ENCODE measurements at places on chromosomes 1 and 21.

DNA sequence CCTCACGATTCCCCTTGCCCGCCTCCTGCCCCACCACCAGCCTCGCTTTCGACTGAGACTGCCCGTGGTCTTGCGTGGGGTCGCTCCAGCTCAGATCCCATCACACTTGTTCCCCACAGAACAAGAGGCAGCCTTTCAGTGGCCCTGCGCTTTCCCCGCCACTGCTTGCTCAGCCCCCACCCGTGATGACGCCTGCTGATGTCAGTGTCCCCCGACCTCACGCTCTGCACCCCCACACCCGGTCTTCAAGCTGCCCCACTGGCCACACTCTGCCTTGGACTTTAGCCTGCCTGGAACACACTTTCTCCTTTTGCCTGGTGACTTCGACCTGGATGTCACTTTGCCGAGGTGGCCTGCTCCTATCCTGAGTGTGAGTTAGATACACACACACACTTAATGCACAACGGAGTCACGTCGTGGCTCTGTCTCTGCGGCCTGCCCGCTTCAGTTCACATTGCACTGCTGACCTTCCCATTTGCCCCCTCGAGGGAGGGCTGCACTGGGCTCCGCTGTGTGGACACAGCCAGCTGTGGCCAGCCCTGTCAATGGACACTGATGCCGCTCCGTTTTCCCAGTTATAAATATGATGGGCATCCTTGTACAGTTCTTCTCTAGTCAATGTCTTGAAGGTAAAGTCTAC, 13.0 kb downstream of the AGPAT3 start:
- no peaks in the 10 kb centered on the region for H3K27me3 ChIP-seq
- no peak overlapping the region for H3K4me3 ChIP-seq
- no peak overlapping the region for H3K27ac ChIP-seq
- H3K4me1 ChIP-seq, result peaks cover 21% of the 10 kb centered on the region
- no peak for DNase-seq

GRCh38 chr1:232381394-232382100, 248.4 kb downstream of the SIPA1L2 start:
- no peak for DNase-seq
- no peaks in the 10 kb centered on the region for H3K27me3 ChIP-seq
- H3K36me3 ChIP-seq, result no peaks in the 10 kb centered on the region
- H3K27ac ChIP-seq, result no peak overlapping the region
- H3K4me3 ChIP-seq, result no peak overlapping the region

DNA sequence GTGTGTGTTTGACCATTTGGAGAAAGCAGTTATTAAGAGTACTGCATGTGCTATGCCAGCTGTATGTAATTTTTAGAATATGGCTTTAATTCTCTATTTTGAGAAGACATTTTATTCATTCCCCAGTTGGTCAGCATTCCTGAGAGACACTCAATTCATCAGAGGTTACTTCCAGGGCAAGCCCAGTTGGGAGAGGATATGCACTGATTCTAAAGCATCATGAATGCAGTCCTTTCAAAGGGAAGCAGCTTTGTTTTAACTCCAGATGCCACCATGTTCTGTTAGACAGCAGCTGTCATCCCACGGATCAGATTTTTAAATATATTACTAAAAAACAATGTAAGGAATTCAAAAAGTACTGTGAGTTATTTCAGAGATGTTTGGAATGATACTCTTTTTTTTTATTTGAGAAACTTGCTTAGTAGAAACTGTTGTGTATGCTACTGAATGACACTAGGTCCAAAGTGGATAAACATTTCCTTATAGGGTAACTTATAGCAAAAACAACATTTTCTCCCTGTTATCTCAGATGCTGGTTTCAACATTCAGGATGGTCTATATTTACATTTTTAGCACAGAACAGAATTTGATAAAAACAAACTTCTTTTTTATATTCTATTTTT, 149.5 kb upstream of the B3GALT2 start:
- no peak for DNase-seq
- H3K4me1 ChIP-seq, result peaks cover 4% of the 10 kb centered on the region
- no peak overlapping the region for H3K27ac ChIP-seq
- no peaks in the 10 kb centered on the region for H3K36me3 ChIP-seq

GRCh38 chr1:25501235-25502058, 42.0 kb upstream of the LDLRAP1 start:
- no peak for DNase-seq
- no peaks in the 10 kb centered on the region for H3K27me3 ChIP-seq
- H3K4me3 ChIP-seq, result no peak overlapping the region
- peak overlapping the region; percentile 24 for H3K27ac ChIP-seq
- peaks cover 33% of the 10 kb centered on the region for H3K36me3 ChIP-seq

GRCh38 chr1:54328066-54328636, 78.0 kb downstream of the SSBP3 start:
- H3K27me3 ChIP-seq, result no peaks in the 10 kb centered on the region
- no peaks in the 10 kb centered on the region for H3K36me3 ChIP-seq
- peaks cover 99% of the 10 kb centered on the region for H3K4me1 ChIP-seq
- no peak overlapping the region for H3K27ac ChIP-seq
- no peak for DNase-seq
- no peak overlapping the region for H3K4me3 ChIP-seq

DNA sequence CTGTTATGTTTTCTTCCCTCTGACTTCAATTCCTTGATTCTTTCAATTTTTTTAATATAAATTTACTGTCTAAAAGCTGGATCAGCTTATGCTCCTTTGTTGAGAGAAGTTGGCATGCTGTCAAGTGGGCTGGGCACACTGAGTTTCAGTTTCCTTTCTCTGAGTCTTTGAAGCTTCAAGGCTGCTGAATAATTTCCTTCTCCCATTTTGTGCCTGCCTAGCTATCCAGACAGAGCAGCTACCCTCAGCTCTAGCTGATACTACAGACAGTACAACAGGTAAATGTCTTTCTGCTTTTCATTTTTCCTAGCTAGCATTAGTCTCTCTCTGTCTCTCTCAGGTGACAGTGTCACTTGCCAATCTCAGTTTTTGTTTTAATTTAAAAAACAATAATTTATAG, at the start of gene IFI44:
TSS of gene IFI44 (plus strand) at position 204 of the 400 bp plus-strand sequence. CDS start 365 bp downstream, outside the sequence.
- H3K27me3 ChIP-seq, result no peaks in the 10 kb centered on the region
- no peaks in the 10 kb centered on the region for H3K36me3 ChIP-seq
- H3K4me3 ChIP-seq, result peak within 1 kb of the TSS; percentile 51
- peak; percentile 86 for DNase-seq

DNA sequence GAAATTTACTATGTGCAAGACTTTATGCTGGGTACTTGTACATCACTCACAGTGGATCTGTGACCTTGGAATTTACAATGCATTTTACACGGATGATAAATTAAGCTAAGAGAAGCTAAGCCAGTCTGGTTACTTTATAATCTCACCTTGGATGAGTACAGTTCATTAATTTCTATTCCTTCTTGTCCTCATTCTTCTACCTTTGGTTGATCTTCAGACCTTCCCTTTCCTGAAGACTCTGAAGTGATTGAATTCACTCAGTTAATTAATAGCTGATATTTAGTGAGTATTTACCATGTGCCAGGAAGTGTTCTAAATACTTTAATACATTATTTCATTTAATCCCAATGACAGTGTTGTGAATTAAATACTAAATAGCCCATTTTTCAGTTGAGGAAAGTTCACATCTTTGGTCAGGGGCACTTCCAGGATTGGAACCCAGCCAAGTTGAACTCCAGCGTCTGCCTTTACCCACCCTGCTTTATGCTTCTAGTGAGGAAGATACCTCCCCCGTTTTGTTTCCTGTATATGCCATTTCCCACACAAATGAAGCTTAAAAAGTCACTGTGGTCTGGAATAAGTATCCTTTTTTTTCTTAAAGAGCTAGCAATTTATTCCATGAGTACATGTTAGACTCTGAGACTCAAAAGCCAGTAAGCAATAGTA, 146.6 kb downstream of the TLR5 start:
- peaks cover 22% of the 10 kb centered on the region for H3K36me3 ChIP-seq
- H3K27ac ChIP-seq, result no peak overlapping the region
- no peaks in the 10 kb centered on the region for H3K27me3 ChIP-seq

- no peaks in the 10 kb centered on the region for H3K27me3 ChIP-seq
- H3K4me1 ChIP-seq, result no peaks in the 10 kb centered on the region
- no peak for DNase-seq
- no peak overlapping the region for H3K4me3 ChIP-seq
These were observed 391.0 kb downstream of the LMO4 start for GRCh38 chr1:87719658-87720057.

DNA sequence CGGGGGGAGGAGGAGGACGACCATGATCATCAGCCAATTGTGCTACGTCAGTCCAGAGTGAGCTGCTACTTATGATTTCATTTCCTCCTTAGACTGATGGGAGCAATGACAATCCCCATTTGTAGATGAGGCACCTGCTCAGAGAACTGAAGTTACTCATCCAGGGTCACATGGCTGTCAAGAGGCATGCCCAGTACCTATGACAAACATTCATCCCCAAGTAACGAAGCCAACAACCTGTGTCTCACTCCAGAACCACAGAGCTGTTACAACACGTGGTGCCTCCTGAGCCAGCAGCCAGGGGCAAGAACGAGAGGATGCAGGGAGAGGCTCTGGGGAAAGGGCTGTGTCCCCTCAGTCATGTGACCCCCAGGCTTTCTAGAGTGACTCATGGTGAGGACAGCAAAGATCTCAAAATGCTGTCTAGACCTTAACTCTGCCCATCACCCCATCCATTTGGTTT, 93.6 kb downstream of the SIM2 start:
- no peak overlapping the region for H3K27ac ChIP-seq
- H3K27me3 ChIP-seq, result no peaks in the 10 kb centered on the region
- no peaks in the 10 kb centered on the region for H3K36me3 ChIP-seq
- no peaks in the 10 kb centered on the region for H3K4me1 ChIP-seq
- DNase-seq, result no peak

GRCh38 chr1:24535021-24535424, 20.9 kb upstream of the NCMAP start:
- peak overlapping the region; percentile 51 for H3K27ac ChIP-seq
- peak overlapping the region; percentile 36 for H3K4me3 ChIP-seq
- DNase-seq, result no peak
- no peaks in the 10 kb centered on the region for H3K27me3 ChIP-seq

DNA sequence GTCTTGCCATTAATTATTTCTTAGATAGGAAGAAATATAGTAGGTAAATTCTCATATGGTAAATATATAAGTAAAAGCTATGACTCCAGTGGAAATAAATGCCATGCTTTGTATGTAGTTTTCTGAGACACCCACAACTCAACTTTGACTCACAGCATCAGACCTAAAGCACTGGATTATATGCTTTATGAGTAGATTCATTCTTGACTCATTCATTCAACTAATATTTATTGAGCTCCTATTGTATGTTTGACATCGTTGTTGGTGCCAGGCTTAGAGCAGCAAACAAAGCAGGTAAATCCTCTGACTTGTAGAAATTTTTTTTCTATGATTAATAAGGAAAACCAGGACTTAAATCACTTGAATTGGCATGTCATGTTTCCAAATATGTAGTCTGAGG, 211.4 kb downstream of the PTPRC start:
- DNase-seq, result no peak
- H3K4me3 ChIP-seq, result no peak overlapping the region
- no peaks in the 10 kb centered on the region for H3K4me1 ChIP-seq
- peaks cover 10% of the 10 kb centered on the region for H3K36me3 ChIP-seq
